Heart right ventricle (tissue), 16 donors: ENCODE measurements at places on chromosomes 2 and 18. TPM values are rescaled to one million over a fixed set of nuclear protein-coding genes. Genes with fewer than 3 reads are reported as not detected.

DNA sequence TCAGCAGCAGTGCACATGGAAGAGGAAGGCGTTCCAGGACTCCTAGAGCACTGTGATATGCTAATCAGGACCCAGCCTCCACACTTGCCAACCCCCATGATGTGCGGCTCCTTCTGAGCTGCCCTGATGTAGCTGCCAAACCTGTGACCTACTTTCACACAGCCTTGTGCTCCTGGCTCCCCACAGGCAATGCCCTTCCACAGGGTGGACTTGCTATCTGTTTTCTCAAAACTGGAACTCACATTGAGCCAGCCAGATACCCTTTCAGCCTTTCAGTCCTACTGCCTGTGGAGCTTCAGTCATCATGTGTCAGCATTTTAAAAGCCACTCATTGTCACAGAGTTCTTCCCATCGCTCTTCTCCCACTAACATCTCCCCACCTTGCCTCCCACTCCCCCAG lies 181.6 kb downstream of the AFF3 start:
- DNase-seq: peak; percentile 59

SIX3 gene
- not detected for total RNA-seq

- no peak for DNase-seq
Measured at GRCh38 chr2:4340536-4340935, 637.2 kb downstream of the DCDC2C start.

DNA sequence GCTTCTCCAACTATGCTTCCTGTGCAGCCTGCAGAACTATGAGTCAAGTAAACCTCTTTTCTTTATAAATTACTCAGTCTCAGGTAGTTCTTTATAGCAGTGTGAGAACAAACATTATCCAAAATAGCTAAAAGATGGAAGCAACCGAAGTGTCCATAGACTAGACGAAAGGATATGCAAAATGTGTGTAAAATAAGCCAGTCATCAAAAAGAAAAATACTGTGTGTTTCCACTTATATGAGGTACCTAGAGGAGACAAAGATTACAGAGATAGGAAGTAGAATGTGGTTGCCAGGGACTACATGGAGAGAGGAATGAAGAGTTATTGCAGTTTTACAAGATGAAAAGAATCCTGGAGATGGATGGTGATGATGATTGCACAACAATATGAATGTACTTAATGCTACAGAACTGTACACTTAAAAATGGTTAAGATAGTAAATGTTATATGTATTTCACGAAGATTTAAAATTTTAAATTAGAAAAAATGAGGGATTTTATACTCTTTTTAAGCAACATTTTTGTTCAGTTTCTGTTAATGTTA lies 99.3 kb upstream of the FN1 start:
- no peak for DNase-seq

DNA sequence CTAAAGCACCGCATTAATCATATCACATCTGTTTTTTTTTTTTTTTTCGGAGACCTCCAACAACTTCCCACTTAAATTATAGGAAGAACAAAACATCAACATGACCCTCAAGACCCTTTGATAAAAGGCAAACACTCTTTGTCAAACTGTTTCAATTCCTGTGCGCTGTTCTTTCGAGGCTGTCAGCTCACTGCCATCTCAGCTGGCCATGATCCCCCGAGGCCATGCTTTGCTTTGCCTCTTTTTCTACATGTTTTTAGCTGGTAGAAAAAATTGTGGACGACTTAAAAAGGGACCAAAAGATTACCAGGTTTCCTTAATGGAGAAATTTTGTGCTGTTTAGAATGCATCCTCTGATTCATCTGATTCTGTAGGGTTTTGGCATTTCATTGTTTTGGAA lies 138.2 kb downstream of the DPP10 start:
- no peak for DNase-seq

OR6B2 gene
- not detected for total RNA-seq

GRCh38 chr2:218982586-218983262 lies 2.3 kb downstream of the FEV start:
- DNase-seq: no peak

DNA sequence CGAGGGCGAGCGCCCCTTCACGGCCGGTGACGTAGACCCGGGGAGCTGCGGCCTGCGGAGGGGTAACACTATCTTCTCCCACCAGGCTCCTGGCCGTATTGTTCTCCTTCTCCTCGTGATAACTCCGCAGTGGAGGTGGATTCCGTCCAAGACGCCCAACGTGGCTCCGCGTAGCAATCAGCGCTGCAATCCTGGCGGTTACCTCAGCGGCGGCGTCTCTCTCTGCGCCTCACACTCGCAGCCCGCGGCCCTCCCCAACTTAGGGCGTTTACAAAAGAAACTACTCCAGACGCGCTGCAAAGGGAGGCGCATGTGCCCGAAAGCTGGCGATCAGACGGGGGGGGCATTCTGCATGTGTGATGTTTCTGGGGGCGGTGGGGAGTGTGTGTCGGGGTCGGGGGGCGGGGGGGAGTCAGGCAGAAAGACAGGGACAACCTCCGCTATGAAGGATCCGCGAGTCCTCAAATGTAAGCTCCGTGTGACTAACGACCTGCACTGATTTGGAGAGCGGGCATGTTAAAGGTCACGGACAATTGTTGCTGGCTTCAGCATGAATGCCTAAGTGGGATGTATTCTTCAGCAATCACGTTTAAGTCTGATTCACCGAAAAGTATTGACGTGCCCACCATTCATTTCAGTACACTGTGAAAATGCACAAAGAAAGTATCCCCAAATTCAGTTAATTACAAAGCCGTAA lies 1.3 kb upstream of the ZNF516 start:
- DNase-seq: peak; percentile 44

DNA sequence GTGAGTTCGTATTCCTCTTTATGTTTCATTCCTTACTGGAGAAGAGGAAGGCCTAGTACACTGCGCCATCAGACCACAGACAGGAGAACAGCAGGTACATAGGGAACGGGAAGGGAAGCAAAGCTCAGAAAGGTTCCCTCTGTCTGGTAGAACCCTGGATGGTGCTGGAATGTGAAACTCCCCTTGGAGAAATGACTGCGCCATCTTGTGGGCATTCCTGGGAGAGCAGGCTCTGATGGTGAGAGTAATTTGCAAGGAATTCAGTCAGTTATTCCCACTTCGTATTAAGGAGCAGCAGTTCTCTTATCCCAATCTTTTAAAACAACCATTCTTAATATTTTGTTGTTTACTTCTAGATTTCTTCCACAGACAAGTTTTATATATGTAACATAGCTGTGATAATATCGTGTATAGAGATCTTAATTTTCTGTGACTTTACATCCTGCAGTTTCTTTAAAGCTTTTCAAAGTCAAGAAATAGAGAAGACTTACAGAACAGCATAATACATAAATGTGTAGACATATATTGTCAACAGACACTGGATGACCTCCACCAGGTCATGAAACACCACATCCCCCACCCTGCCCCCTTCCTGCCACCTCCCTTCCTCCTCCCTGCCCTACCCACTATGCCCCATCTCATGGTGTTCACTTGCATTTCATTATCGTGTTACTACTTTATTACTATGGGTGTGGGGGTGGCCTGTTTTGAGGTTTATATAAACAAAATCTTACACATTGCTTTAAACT lies 83.9 kb downstream of the ARHGEF4 start:
- peak; percentile 46 for DNase-seq

GRCh38 chr2:55338268-55338667 lies 69.2 kb upstream of the MTIF2 start:
- no peak for DNase-seq

DNA sequence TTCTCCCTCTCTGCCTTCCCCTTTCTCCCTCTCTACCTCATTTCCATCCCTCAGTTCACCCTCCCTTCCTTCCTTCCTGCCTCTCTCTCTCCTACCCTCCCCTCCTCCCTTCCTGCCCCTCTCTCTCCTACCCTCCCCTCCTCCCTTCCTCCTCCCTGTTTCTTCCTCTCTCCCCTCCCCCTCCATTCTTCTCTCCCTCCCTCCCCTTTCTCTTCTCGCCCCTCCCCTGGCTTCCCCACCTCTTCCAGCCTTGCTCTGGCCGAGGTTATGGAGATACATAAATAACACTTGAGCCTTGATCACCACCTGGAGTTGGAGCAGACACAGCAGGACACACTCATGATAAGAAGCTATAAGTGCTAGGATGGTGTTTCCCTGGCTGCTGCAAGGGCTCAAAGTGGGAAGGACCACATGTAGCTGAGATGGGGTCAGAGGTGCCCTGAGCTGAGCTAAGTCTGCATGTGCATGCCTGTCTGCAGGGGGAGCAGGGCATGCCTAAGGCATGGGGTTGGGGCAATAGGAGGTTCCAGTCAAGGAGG lies 326.1 kb upstream of the HS6ST1 start:
- DNase-seq: no peak

- no peak for DNase-seq
Measured at GRCh38 chr2:240506406-240507059, 51.3 kb downstream of the ANKMY1 start.

- peak; percentile 90 for DNase-seq
Measured at GRCh38 chr2:96869281-96869821, 529 bp downstream of the SEMA4C start.

DNA sequence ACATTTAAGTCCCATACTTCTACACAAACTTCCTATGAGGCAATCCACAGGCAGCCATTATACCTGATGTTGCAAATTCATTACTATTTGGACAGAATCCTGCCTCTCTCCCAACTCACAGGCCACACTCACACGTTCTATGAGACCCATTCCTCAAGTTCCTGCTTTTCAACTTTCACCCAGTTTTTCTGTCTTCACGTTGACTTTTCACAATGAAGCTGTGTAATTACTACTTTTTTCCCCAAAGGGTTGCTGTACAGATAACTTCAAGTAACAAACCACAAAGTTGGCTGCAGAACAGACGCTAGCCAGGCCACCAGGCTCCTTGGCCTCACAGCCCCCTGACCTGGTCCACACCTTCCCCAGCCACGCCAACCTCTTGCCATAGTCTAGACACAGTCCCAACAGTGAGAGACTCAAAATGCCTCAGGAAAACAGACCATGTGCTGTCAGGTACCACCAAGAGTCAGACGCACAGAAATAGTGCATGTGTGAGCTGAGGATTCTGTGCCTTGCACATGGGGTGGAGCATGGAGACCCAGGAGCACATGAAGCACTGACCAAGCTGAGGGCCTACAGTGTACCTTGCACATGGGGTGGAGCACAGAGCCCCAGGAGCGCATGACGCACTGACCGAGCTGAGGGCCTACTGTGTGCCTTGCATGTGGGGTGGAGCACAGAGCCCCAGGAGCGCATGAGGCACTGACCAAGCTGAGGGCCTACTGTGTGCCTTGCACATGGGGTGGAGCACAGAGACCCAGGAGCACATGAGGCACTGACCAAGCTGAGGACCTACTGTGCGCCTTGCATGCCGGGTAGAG lies 61.0 kb downstream of the EIPR1 start:
- no peak for DNase-seq
